Pons (tissue), 1 donor: ENCODE measurements at places on chromosomes 2 and 18.

DNA sequence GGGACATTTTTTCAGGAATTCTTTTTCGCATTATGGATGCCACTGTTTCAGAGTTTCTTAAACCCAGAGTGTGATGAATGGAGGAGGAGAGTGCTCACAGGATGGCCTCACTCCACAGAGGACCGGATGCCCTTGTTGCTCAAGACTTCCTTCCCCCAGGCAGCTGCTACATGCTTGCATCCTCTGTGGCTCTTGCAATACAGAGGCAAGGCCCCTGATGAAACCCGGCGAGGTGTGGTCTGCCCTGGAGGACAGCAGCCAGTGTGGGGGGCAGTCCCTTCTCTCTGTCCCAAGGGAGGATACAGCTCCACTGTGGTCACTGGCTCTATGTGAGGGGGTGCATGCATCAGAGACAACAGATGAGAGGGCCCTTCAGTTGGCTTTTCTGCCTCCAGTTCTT, 109.6 kb downstream of the SH3RF3 start:
- peak; percentile 74 for DNase-seq

DNA sequence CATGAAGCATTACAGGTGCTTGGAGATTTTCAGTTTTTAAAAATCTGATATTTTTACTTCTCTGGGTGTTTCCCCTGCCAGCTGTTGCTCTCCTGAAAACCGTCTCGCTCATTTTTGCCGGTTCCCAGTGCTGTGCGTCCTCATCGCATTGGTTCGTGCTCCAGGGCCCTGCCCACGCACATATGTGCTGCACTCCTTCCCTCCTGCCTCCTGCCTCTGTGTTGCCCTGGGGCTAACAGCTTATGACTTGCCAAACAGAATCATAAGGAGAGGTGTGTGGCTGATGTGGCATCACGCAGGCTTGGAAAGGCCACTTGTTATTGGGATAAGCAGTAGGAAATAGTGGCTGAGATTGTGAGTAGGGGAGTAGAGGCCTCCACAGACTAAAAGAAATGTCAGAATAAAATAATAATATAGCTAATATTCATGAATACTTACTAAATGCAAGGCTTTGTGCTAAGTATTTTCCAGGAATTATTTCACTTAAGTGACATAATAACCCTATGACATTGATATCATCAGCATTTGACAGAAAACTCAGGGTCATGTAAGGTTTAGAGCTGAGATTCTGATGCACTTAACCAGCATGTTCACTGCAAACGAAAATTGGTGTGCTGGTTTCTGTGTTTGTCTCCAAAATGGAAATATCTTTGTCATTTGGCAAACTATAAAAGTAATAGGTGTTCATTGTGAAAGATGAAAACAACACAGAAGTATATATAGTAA, 53.5 kb downstream of the SLC4A1AP start:
- no peak for DNase-seq

DNA sequence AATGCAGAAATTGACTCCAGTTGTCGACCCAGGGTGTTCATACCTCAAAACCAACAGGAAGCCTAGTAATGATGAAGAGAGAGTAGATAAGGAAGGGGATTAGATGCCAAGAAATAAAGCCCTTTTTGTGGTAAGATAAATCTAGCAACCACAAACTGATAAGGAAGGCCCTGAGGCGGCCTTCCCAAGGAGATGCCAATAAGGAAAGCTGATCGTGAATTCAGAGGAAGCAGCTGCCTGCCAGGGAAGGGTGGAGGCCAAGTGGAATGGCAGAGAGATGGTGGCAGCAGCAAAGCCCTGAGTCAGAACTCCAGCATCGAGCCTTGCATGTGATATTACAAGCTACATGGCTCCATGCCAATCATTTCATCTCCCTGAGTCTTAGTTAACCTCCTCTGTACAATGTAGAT, 126.3 kb downstream of the IRS1 start:
- no peak for DNase-seq

- DNase-seq, result no peak
Observed at GRCh38 chr2:12448846-12449505, 267.8 kb upstream of the TRIB2 start.

DNA sequence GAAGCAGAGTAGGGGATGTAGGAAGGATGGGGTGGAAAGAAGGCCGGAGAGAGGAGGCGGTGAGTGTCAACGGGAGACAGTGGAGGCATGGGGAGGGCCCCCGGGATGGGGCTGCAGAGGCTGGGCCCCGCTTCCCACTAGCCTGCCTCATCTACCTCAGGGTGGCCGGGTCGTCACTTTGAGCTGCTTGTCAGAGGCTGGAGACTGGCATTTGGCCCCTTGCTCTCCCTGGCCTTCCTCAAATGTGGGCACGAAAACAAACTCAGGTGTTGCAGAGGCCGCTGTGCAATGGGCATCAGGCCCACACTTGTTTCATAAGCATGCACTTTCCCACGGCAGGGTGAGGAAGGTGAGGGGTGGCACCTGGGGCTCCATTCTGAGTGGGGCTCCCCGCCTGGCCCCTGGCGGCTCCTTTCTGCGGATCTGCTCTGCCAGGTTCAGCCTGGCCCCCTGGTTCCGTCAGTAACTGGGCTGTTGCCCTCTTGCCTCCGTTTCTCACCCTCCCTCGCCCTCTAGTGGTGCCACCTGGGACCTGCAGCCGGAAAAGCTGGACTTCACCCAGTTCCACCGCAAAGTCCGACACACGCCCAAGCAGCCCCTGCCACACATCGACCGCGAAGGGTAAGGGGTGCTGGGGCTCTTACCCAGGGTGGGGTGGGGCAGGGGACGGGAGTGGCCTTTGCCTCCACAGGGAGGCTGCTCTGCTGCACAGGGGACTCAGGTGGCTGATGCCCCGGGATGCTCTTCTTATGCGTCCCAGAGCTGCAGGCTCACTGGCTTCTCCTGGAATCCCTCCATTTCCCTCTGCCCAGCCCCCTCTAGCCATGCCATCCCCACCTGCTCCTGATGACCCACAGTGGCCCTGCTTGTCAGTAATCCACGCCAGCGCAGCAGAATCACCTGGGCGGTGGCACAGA, 125.4 kb downstream of the CTIF start:
- peak; percentile 55 for DNase-seq

DNA sequence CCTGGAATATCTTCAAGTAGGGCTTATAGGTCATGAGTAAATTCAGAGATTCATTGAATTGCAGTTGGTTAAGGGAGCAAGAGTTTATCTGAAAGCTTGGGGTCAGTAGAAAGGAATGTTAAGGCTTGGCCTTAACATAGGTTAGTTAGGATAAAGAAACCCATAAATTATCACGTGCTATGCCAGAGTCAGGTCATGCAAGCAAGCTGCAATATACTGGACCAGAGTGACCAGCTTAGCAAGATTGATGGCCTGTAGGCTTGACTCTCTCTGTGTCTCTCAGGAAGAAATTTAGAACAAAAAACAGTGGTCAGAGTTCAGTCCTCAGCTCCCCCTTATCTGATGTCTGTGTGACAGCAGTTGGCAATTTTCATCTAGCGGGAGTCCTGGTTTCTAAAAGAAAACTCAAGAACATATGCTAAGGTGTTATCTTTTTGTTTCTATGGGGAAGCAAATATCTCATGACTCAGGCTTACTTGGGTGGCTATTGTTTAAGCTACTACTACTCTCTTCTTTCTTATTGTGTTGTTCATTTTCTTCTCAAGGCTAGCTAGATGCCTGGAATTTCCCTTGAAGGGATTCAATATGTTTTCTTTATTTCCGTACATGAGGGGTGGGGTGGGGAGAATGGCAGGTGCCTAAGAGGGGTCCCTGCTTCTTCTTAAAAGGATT, 28.7 kb upstream of the MARCO start:
- DNase-seq, result no peak
